ENCODE measurements at places on chromosomes 11 and 22.

DNA sequence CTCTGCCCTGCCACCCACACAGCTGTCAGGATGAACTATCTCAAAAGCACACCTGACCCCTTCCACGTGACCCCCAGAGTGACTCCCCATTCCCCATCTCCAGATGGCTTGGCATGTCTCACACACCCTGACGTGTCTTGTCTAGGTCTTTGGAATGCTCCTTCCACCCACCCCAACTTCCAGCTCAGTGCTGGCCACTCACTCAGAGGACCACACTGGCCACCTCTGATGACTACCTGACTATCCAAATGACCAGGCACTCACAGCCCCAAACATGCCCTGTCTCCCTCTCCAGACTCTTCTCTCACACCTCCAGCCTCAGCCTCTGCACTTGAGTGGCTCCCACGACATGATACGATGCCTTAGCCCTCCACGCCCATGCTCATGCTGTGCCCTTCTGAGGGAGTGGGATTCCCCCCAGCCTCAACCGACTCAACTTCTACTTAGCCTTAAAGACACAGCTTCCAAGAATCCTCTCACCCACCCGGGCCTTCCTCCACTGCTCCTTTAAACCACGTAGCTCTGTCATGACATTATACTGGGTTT lies 259.4 kb downstream of the BUD13 start:
- DNase-seq: peak; percentile 82

DNA sequence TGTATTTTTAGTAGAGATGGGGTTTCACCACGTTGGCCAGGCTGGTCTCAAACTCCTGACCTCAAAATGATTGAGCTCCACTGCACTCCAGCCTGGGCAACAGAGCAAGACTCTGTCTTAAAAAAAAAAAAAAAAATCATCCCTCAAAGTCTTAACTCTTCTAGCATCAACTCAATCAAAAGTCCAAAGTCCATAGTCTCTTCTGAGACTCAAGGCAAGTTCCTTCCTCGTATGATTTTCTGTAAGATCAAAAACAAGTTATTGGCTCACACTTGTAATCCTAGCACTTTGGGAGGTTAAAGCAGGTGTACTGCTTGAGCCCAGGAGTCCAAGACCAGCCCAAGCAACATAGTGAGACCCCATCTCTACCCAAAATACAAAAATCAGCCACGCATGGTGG lies 24.4 kb downstream of the PLEKHB1 start:
- DNase-seq: no peak

DNA sequence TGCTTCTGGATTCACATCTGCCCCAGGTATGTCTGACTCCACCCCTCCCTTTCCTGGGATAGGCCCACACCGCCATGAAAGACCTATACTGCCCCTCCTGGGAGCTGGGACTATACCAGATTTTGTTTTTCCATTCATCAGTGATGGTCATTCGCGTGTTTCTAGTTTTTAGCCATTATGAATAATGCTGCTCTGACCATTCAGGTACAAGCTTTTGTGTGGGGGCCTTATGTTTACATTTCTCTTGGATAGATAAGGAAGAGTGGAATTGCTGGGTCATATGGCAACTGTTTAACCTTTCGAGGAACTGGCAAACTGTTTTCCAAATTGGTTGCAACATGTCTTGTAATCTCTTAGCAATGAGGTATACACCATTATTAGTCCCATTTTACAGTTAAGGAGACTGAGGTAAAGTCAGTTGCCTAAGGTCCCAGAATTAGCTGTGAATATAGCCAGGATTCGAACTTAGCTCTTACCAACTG lies 1.2 kb upstream of the TBC1D10A start:
- no peak for DNase-seq

GRCh38 chr22:31239771-31240370 lies 27.8 kb downstream of the LIMK2 start:
- no peak for DNase-seq

DNA sequence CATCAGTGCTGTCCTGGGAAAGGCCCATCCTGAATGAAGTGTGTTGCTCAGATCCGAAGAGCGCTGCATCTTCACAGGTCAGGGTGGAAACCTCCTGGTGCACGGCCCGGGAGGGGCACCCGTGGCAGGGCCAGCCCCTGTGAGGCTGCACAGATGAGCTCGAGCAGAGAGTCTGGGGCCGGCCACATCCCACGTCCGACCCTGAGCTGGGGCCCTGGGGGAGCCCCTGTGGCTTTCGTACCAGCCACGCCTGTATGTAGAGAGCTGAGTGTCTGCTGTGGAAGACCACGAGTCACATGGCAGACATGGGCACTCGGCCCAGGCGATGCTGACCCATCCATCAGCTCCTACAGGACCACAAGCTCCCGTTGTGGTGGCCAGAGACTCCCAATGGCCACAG lies 24.9 kb upstream of the SEPTIN5 start:
- DNase-seq: no peak

DNA sequence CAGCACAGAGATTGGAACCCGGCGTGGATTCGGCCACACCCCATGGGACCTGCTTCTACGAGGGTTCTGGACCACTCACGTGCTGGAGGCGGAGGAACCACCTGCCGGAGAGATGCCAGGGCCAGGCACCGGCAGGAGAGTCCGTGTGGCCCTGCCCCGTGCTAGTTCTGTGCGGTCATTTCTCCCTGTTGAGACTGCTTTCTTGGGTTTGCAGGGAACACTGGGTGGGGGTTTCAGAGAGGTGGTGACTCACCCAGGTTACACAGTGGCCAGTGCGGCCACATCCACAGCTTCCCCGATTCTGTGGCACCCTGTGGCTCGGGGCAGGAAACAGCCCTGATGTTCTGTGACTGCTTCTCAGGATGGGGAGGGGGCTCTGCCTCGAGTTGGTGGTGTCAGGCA lies 3.6 kb upstream of the PHLDA2 start:
- DNase-seq: no peak

DNA sequence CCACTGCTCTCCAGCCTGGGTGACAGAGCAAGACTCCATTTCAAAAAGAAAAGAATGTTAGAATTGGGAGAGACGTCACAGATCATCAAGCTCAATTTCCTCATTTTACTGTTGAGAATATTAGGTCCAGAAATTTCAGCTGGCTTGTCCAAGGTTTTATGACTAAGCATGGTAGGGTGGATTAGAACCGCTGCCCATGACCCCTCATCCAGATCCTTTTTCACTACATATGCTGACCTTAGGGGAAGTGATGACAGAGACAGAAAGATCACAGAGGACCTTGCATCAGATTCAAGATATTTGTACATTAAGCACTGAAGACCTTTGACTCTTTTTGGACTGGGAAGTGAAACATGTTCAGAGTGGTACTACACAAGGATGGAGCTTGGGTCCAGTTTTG lies 134.5 kb downstream of the ADAMTS15 start:
- no peak for DNase-seq

DNA sequence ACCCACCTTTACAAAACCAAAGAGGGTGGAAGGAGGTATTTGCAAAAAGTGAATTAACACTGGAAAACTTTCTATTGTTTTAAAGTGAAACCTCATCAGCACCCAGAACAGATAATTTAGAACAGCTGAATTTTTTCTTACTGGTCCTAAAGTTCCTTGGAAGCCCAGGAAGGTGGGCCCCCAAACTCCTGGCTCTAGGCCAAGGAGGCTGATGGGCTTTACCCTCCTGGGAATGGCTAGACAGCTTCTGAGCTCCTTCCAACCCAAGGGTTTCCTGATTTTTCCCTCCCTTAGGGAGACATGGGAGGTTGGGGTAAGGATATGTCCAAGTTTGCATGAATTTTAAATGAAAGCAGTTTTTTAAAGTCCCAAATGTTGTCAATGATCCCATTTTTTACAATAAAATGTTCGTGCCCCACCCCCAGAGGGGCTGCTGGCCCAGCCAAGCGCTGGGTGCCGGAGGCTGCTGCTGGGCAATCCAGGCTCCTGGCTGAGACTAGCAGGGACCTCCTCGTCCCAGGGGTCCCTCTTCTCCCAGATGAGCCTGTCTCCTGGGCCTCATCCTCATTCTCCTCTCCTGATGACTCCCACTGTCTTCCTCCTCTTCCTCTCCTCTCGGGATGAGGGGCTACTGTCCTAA lies 28.4 kb downstream of the RELT start:
- DNase-seq: no peak

GRCh38 chr11:3929232-3929631 lies 73.8 kb downstream of the STIM1 start:
- DNase-seq: no peak

DNA sequence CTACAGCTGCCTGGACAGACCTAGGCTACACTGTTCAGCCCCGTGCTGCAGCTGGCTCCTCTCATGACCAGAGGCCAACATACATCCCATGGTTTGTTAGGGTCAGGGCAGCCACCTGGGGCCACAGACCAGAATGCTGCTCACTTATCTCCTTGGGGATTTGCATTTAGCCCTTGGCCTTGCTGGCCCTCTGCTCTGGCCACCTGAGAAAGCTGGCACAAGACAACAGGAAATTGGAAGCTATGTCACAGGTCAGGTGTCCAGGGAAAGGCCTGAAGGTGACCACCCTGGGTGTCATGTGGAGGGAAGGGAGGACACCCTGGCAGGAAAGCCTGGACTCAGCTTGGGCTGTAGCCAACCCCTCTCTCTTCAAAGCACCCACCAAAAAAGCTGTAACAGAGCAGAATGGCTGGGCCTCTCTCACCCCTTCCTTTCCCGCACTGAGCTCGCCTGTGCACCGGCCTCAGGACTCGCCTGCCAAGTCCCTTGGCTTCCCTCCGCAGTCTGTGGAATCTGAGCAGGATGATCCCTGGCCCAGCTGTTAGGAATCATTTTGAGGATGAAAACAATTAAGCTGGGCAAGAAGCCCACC lies 86.3 kb downstream of the SNX19 start:
- DNase-seq: peak; percentile 42

GRCh38 chr22:19801340-19802000 lies 40.9 kb downstream of the TBX1 start:
- DNase-seq: no peak

GRCh38 chr11:76694664-76695063 lies 24.1 kb upstream of the LRRC32 start:
- DNase-seq: no peak

DNA sequence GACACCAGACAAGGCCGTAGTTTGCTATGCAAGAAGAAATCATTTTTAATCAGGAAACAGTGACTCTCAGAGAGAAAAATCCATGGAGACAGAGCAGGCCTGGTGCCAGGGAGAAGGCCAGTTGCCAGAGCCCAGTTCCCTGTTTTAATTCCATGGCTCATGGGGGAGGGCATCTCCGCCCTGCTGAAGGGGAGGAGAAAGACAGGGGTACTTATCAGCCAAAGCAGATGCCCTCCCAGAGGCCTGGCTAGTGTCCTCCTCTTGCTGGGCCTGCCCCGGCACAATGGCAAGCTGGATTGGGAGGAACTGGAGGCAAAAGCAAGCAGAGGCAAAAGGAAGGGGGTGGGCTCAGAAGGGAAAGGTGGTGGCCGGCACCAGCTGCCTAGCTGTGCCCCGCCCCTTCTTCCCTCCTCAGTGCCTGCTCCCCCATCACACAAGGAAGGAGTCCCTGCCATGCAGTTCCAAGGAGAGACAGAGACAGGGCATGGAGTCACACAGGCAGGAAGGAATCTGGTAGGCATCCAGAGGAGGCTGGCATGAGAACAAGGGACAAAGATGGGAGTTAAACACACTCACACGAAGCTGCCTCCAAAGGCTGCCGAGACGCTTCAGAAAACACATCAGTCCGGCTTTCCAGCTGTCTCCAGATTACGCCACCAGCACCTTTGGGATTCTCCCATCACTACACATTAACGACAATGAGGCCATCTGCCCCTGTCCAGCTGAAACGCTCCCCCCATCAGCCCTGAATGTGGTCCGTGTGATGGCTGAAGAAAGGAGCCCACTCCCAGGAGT lies 591.8 kb downstream of the BUD13 start:
- DNase-seq: peak; percentile 69

- peak; percentile 23 for DNase-seq
These were observed 30.6 kb downstream of the MCHR1 start for GRCh38 chr22:40709752-40710413.

DNA sequence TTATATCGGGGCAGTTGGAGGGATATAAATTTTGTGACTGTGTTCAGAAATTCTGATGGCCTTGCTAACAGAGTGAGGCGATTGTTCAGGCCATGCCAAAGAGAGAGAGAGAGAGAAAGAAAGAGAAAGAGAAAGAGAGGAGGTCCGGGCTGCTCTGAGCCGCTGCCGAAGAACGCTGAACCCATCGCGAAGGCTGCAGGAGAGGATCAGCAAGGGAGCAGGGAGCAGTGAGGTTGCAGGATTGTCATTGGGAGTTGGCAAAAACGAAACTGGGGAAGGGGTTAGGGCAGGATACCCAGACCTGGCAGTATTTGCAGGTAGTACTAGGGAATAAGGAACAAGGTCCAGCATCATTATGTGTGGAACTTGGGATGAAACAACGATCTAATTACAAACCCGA lies 537.1 kb downstream of the INSC start:
- no peak for DNase-seq

DNA sequence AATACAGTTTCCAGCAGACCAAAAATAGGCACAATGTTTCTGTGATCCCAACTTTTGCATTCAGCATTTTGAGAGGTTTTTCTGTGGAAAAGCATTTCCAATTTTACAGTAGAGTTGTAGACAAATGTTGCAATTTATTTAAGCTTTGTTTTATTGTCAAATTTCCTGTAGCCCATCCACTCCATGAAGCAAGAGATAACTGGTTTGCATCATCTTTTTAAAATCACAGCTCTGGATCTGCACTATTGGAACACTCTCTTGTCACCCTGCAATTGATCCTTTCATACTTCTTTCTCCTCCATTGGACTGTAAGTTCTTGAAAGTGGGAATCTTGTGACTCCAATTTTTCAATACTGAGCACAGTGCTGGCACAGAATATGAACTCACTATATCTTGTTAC lies 86.0 kb downstream of the MAML2 start:
- no peak for DNase-seq

- DNase-seq: no peak
These were observed 515.1 kb downstream of the TBC1D22A start for GRCh38 chr22:47277531-47277930.

GRCh38 chr22:19836512-19836911 lies 18.2 kb downstream of the GNB1L start:
- DNase-seq: no peak

DNA sequence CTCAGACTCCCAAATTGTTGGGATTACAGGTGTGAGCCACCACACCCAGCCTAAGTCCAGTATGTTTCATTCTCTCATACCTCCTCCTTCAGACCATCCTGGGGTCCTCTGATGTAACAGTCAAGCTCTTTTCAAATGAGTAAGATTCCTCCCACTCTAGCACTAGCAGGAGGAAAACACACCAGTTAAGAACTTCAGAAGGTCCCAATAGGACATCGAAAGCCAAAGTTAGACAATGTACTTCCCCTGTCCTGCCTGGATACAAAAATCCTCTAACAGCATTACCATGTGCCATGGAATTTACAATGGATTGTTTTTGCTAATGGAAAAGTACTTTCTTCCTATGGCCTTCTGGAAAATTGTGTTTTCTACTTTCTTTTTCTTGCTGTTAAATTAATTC lies 67.1 kb downstream of the CCDC34 start:
- DNase-seq: no peak

All from NCI-H524 (cell line).